H7 (cell line): ENCODE measurements at places on chromosomes 1 and 21. TPM values are rescaled to one million over a fixed set of nuclear protein-coding genes. Genes with fewer than 3 reads are reported as not detected.

Gene CFAP74
- total RNA-seq = not detected in 2 replicates

Gene ZFP69
- total RNA-seq = 4.8 and 9.2 TPM in 2 replicates

Gene MAPKAPK2
- 67.7 and 77.8 TPM in 2 replicates for total RNA-seq

DNA sequence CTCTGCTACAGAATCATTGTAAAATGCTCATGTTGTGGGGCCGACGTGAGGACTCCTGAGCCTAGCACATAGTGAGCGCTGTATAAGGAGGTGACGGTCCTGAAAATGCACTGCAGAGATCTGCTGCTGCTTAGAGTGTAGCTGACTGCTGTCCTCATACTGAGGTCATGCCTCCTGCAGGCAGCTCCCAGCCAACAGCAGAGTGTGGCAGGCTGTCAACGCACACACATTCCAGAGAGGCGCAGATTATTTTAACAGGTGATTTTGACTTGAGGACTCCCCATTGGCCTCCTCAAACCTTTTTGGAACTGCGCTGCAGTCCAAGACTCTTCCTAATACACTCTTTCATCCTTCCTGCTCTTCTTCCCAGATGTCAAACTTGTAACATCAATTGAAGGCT is 119.8 kb upstream of the KCNJ6 start:
- DNase-seq = no peak

Gene LDLRAP1
- 47.0 and 47.9 TPM in 2 replicates for total RNA-seq

- no peak for DNase-seq
These were observed 126.0 kb downstream of the NR5A2 start for GRCh38 chr1:200153277-200154055.

GRCh38 chr1:246554201-246554600 is 11.9 kb downstream of the TFB2M start:
- no peak for DNase-seq

Gene ST7L
- 16.6 and 28.5 TPM in 2 replicates for total RNA-seq

DNA sequence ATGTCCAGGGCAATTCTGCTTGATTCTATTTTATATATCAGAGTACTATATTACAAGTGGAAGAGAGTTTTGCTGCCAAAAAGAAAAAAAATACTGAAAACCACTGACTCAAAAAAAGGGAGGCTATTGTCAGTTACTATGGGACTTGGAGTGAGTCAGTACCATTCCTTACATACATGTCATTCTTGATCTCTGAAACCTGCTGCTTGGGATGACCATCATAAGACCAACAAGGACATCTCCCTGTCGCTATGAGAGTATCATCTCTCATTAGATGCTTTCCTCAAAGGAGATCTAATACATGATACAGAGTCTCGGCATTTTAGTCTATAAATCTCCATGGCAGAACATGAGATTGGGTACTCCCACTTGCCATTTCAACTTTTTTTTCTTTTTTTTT is 11.8 kb upstream of the INPP5B start:
- no peak for DNase-seq

Gene HCN3
- total RNA-seq = 5.1 and 7.7 TPM in 2 replicates

Gene AUNIP
- 38.9 and 42.2 TPM in 2 replicates for total RNA-seq

DNA sequence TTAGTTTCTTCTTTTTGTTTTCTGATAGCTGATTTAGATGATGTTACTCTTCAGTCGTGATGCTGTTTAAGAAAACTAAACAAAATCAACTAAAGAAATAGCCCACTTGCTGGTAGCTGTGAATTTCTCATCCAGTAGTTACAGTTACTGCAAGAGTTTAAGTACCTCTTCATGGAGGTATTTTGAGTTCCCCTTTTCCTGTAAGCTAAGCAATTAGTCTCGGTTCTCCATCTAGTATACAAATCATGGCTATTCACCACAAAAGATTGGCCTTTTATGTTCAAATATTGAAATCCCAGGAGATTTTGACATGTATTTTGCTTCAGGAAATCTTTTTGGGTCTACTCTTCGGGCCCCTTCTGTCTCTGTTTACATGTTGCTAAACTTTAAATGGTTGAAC is 31.1 kb downstream of the HUNK start:
- no peak for DNase-seq

- peak; percentile 74 for DNase-seq
These were observed 56.2 kb downstream of the STUM start for GRCh38 chr1:226604560-226605317.

Gene FBXO28
- 41.3 and 52.9 TPM in 2 replicates for total RNA-seq

DNA sequence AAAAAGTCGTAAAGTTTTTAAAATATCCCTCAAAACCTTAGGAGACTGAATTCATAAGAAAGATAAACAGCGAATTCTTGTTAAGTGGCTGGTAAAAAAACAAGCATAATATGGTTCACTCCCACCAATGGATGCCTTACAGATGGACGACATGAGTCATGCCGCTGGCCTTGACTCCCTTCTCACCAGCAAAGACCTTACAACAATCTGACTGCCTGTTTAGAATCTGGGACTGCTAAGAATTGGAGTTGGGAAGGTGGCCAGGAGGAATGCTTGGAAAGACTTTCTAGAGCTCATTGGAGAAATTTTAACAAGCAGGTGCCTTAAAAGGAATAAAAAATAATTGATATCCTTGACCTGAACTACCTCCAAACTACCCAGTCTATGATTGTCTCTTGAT is 206.9 kb upstream of the FMN2 start:
- DNase-seq = no peak

Gene CSF3R
- total RNA-seq = 0.04 and 0.97 TPM in 2 replicates

- no peak for DNase-seq
These were observed 323.5 kb downstream of the DUSP10 start for GRCh38 chr1:221418346-221418745.

DNA sequence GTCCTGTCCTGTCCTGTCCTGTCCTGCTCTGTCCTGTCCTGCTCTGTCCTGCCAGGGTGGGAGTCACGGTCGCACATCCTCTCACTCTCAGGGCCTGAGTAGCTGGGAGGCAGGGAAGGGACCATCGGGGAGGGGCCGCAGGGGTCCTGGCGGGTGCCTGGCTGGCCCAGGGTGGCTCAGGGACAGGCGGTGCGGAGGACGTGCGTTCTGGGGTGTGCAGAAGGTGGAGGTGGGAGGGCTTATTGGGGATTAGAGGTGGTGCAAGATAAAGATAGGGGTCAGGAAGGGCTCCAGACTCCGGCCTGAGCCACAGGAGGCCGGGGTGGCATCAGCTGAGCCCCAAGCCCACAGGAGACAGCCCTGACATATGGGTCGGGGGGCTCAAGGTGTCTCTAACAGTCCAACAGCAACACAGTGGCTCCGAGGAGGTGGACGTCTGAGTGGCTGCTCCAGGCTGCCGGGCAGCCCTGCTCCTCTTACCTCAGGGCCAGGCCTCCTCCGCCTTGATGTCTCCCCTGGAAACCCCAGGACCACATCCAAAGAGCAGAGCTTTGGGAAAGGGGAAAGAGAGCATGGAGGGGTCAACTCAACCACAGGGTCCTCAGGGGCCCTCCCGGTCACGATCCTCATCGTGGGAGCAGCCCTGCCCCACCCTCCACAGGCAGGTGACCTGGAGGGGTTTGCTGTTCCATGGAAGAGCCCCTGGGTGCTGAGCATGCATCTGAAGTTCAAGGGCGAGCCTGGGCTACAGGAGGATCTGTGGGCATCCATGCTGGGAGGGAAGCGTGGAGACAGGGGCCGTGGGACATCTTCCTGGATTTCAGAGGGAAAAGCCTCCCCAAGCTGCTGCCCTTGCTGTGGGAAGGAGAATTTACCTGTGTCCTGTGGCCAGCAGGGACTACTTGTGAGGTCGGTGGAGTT is 39.6 kb upstream of the ADARB1 start:
- DNase-seq = peak; percentile 40

DNA sequence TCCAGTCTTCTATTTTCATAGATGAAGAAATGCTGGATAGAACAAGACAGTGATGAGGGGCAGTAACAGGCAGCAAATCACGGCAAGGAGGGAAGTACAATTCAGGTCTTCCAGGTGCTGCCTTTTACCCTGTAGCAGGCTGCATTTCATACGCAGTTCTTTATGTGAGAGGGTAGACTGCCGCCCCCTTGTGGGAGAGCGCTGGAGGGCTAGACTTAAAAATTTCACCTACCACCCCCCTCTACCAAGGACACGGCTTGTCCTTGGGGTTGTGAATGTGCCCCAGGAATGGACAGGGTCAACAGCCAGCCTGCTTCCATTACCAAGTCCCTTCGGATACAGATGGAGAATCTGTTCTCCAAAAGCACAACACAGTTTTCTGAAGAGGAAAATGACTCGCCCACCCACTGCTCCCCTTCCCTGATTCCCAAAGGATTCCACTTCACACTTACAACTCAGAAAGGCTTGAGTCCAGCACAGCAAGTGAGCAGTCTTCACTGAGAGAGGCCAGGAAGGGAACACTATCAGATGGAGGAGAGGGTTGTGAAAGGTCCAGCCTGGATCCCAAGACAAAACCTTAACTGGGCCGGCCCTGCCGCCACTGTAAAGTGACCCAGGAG is 7.4 kb downstream of the WDR77 start:
- peak; percentile 59 for DNase-seq

Gene MPZ
- total RNA-seq = 3.5 and 5.6 TPM in 2 replicates

DNA sequence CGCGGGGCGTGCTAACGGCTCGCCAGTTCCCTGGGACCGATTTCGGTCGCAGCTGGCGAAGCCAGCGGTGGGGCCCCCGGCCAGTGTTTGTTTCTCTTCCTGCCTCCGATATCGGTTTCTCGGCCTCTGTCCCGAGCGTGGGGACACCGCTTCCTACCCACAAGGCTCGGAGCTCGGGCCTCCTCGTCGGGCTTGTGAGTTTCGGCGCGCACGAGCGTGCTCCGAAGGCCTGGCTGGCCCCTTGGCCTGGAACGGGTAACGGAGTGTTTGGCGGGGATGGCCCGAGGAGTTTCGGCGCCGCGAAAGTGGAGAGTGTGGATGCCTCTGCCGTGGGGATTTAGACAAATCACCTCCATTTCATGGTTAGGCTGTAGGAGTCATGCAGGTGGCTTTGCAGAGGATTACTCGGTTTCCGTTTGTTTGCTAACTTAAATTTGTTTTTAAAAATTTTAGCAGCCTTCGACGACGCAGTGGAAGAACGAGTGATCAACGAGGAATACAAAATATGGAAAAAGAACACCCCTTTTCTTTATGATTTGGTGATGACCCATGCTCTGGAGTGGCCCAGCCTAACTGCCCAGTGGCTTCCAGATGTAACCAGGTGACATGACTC is 559 bp downstream of the RBBP4 start:
- no peak for DNase-seq

Gene MAP3K21
- 28.0 and 44.5 TPM in 2 replicates for total RNA-seq

DNA sequence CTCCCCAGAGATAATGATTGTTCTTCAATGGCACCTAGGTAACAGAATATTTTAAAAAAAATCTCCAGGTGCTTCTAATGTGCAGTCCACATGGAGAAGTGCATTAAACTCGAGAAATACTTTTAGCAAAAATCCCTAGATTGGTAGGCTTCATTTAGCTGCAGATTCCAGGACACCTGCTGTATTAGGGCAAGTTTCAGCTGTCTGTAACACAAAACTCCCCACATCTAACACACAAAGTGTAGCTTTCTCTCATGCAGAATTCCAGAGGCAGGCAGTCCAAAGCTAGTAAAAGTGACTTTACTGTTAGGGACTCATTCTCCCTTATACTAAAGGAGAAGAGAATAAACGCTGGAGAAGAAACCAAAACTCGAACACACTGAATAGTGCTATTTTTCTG is 1414.3 kb upstream of the B3GALT2 start:
- no peak for DNase-seq

- no peak for DNase-seq
These were observed 1098.6 kb upstream of the NCAM2 start for GRCh38 chr21:19899645-19900044.

Gene DHRS3
- total RNA-seq = 17.7 and 26.2 TPM in 2 replicates

Gene CFHR3
- 0.87 and 3.0 TPM in 2 replicates for total RNA-seq

Gene AVPR1B
- total RNA-seq = not detected in 2 replicates

DNA sequence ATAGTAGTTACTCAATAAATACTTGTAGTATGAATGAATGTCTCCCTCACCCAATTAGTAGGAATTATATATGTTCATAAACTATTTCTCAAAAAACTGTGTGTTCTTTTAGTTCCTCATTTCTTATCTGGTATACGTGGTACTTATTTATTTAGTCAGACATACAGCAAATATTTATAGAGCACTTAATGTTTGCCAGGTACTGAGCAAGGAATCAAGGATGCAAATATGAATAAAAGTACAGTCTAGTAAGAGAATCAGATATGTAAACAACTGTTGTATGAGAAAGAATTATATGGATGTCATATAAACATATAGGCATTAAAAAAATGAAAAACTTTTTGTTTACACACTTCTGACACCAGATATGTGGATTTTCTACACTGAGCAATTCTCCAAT is 58.5 kb downstream of the ATF6 start:
- no peak for DNase-seq

DNA sequence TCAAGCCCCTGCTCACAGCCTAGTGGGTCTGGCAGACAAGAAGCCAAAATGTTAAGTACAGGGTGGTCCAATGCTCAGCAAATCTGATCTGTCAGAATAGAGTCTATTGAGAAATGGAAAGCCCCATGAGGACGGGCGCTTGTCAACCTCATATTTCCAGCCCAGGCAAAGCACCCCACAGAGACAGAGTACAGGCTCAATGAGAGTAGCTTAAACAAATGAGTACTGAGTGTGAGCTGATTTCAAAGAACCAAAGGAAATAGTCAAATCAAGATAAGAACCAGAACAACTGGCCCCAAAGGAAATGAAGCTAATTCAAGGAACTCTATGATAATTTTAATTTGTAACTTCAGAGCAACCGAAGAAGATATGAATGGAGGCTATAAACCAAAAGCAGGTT is 44.6 kb upstream of the SLC30A1 start:
- DNase-seq = no peak

DNA sequence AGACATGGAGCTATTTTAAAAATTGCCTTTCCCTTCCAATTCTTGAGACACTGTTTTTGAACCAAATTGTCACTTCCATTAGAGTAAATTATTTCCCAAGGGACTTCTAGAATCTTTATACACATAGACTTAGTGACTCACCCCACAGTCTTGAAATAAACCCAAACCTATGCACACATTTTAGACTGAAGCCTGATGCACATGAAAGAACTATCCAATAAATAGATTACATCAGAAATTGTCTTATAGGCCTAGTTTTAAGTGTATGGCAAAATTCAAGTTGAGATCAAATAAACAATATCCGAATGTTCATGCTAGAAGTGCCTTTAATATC is 32.2 kb upstream of the ZNF326 start:
- no peak for DNase-seq

- DNase-seq = peak; percentile 21
These were observed 540.0 kb downstream of the OMA1 start for GRCh38 chr1:58006421-58007046.

DNA sequence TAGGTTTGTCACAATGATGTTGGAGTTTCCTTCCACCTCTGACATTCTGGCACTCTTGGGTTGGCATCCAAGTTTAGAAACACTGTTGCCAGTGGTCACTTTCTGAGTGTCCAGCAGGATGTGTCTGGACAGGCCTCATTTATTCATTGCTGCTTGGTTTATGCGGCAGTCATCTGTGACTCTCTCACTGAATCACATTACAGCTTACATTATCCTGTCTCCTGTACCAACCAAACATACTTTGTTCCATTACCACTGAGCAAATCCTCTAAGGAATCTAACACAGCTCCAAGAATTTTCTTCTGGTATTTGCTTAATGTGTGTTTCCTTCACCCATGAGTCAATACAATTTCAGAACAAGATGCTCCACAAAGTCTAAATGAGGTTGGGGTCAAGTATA is 19.9 kb downstream of the SGIP1 start:
- no peak for DNase-seq

GRCh38 chr21:30957010-30957409 is 75.6 kb upstream of the KRTAP11-1 start:
- DNase-seq = no peak
